ENCODE measurements at places on chromosomes 4 and X.

DNA sequence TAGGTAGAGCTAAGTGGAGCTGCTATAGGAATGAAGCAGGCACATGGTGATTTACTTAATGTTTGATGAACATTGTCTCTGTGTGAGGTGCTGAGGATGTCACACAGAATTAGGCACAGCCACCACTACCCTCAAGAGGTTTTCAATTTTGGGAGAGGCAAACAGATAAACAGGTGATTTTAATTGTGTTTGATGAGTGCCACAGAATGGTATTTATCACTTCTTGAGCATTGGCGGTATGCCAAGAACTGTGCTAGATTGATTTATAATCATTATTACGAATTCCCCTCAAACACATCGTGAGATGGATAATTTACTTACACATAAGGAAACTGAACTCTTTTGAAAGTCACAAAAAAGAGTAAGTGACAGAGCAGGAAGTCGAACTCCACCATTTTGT is 74.8 kb downstream of the FREM3 start:
- DNase-seq: no peak

- DNase-seq: no peak
These were observed 635.0 kb upstream of the TENM3 start for GRCh38 chr4:181608181-181608580.

DNA sequence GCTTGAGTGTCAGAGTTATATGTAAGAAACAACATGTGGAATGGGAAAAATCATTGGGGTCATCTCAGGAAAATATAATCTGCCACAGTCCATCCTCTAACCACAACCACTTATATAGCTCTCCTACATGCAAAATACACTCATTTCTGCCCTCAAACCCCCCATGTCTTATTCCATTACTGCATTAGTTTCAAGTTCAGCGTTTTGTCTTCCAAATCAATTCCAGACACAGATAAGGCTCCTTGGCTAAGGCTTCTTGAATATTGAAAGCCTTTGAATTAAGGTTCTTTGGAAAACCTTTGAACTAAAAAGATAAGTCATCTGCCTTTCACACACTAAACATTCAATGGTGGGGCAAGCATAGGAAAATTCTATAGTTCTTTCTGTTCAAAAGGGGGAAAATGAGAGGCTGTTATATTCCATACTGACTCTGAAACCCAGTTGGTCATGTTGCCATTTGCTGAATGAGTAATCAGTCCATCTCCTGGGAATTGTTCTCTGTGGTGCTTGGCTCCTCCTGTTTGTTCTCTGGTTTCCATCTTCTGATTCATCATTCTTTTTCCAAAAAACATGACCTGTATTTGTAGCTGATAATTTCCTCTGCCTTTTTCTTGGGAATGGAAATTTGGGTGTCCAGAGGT is 218.7 kb downstream of the BMPR1B start:
- DNase-seq: no peak

DNA sequence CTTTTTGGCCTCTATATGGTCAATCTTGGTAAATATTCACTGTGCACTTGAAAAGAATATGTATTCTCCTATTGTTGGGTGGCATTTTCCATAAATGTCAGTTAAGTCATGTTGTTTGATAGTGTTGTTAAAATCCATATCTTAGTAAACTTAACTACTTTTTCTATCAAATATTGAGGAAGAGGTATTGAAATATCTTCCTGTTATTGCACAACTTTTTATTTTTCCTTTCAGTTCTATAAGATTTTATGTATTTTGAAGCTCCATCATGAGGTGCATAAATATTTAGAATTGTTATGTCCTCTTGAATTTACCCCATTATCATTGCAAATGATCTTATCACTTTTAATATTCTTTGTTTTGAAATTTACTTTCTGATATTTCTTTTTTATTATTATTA is 3.4 kb downstream of the GK2 start:
- DNase-seq: no peak

DNA sequence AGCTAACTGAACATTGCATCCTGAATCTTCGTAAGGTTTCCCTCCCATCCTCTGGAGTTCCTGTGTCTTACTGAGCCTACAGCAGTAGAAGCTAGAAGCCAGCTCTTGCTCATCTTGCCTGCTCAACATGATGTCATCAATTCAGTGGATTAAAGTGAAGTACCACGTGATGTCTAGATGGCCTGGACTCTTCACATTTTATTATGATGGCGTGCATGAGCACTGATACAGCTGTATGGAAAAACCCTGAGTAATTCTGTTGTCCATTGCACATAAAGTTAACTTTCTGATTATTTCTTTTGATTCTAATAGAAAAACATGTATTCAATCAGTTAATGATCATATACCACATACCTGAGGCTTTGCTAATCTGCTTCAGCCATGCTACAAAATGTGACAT is 2387.7 kb upstream of the TENM3 start:
- no peak for DNase-seq

DNA sequence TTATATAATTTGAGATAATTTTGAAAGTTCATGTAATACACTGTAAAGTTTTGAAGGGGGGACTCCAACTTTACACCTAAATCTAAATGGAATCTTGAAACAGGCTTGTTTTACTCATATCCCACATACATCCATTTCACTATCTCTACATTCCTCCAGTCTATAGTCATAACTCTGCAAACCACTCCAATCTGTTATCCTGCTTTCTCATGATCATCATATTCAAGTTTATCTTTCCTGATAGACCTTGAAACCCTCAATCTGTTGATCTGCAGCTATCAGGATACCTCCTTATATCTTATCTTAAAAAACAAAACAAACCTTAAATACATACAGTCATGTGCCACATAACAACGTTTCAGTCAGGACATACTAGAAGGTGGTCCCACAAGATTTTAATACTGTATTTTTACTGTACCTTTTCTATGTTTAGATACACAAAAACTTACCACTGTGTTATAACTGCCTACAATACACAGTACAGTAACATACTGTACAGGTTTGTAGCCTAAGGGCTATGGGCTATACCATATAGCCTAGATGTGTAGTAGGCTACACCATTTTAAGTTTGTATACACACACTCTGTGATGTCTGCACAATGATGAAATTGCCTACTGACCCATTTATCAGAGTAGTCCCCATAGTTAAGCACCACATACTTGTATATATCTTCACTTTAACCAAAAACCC is 14.0 kb downstream of the CHIC2 start:
- no peak for DNase-seq

DNA sequence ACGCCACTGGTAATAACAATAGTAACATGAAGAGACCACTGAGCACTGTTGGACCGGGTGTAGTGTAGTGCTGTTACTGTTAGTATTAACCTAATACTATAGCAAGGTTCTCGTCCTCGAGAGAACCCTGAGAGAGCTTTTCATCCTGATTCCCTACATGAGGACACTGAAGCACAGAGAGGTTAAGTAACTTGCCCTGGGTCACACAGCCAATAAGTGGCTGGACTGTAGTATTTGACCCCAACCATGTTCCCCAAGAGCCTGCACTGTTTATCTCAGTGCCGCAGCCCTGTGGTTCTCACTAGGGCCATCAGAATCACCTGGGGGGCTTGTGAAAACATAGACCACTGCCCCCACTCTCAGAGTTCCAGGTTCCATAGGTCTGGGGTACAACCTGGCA is 10.4 kb downstream of the SCML1 start:
- no peak for DNase-seq

DNA sequence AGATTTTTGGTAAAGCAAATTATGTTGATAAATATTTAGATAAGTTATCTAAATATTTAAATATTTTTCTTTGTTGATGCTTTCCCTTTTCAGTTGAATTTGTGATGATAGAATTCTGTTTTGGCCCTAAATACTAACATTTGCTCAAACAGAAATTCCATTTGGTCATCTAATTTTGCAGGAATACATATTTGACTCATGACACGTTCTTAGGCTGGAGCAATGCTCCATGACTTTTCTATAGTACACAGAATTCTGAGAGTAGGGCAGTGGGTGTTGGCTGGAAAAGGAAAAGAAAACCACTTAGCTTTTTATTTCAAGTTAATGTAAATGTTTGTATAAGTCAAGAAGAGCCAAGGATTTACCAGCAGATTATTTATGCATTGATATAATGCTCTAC is 58.6 kb upstream of the GK2 start:
- DNase-seq: no peak

DNA sequence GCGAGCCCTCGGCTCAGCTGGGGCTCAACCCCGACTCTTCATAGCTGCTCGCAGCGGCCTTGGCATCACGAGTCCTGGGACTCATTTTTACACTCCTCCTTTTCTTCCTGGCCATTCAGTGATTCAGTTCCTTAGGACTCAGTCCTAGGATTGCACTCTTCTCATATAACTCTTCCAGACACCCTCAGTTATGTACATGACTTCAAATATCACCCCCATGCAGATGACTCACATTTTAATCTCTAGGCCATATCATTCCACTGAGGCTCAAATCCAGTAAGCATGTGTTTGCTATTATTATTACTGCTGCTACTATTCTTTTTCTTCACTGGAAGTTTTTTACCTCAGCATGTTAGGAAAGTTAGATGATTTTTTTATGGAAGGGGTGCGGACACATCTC is 14.4 kb downstream of the ITGB1BP2 start:
- no peak for DNase-seq

DNA sequence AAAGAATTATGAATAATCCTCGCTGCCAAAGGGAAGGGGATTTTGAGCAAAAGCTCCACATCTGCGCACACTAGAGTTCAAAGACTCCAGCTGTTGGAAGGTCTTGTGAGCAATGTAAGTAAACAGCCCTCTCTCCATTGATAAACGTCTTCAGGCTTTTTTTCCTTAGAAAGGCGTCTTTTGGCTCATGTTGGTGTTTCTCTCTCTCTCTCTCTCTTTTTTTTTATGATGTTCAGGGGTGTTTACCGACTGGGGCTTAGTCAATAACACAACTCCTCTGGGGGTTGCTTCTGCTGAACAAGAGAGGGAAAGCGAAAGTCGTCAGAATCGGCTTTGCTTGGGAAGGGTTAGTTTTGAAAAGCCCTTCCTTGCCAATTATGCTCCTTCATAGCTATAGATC is 53.2 kb upstream of the C1QTNF7 start:
- DNase-seq: no peak
